Stimulated activated CD4-positive, alpha-beta T cell treated with anti-CD3 and anti-CD28 coated beads, Interleukin-15, amount 100 ng/mL, for 24 hours (primary cell): ENCODE measurements at places on chromosomes 5 and 9.

DNA sequence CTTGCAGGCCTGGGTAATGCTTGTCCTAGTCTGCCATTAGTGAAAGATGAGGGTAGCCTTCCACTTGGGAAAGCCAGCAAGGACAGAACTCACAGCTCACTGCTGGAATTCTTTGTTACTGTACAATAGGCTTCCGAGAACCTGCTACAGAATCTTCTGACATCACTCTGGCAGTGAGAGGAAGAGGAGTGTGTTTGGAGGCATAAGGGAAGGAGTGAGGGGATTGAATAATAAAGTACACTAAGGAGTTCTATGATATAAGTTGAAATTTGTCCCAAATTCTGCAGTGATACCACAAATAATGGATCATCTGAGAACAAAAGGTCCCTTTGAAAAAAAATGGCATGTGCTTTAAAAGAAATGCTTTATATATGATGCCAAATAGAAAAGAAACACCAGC lies at the start of gene SPATA9:
SPATA9 (minus strand) TSS at position 101 of the 400 bp plus-strand sequence. CDS start 137 bp downstream, outside the sequence.
- no peak for DNase-seq

DNA sequence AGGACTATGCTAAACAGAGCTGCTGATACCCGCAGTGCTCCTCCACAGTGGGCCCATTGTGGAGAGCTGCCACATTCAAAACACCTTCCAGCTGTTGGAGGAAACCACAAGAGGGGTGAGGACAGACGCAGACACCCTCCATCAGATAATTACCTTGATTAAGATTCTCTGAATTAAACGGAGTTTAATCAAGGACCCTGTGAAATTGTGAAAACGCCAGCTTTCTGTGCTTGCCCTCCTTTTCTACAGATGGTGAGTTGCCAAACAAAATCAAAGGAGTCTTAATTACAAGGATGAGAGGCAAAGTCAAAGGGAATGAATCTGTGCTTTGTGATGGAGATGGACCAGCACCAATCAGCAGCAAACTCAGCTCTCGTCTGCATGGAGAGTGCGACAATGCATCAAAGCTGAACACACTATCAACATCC lies 596.1 kb downstream of the ELAVL2 start:
- no peak for DNase-seq

- no peak for DNase-seq
Measured at GRCh38 chr5:2695200-2695891, 56.1 kb downstream of the IRX2 start.

DNA sequence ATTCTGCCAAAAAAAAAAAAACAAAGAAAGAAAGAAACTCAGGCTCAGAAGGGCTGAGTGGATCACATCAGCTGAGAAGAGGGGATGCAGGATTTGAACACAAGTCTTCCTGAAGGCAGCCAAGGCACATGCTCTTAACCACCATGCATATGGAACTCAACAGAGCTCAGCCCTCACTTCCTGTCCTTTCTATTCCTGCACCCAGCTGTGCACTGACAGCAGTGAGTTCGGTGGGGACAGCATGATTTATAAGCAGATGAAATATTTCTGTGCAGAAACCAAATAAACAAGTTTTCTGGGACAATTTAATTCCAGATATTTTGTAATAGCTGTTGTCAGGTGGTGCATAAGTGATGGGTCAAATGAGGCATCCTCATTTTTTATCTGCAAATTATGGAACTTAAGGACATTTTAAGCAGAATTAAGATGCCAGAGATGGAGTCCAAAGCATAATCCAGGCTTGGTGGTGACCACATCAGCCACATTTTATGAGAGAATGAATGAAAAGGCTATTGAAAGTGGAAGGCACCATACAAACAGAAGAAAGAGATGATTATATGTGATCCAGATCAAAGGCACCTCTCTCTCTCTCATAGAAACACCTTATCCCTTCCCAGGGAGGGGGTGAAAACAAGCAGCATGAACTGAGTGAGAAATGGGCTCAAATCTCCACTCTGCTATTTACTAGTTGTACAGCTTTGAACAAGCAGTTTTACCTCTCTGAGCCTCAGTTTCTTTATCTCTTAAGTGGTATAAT lies 303.6 kb upstream of the MSX2 start:
- no peak for DNase-seq
